ENCODE measurements at places on chromosomes 11 and 22.

DNA sequence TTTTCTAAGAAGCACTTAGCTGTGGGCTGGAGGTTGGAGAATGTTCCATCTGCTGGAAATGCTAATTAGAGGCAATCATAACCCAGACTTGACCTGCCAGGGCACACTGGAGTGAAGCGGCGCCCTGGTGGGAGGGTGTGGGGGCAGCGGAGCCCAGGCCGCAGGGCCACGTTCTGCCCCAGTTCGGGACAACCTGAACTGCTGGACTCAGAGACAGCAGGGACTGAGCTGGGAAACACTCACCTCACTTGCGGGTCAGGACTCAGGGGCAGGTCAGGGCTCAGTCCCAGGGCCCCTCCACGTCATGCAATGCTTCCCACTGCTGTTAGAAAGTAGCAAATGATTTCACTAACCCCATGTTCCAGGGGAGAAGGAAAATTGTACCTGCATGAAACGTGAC, 316.4 kb downstream of the NTM start:
- DNase-seq: no peak

- no peak for DNase-seq
These were observed 51.1 kb downstream of the TIMP3 start for GRCh38 chr22:32852395-32853251.

DNA sequence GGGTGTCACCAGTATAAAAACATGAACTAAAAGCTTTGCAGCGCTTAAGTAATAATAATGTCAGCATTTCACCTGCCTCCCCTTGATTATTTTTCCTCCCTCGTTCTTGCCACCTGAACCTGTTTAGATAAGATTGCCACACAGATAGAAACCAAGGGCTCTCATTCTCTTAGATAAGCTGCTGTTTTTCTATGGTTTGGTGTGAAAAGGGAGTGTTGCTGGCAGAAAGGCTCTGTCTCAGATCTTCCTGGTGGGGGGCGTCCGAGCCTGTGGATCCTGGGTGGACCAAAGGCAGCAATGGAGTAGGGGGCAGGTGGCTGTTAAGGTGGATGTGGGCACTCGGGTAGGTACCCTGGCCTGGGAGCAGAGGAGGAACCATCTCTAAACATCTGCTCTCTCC, 147.5 kb downstream of the ST3GAL4 start:
- no peak for DNase-seq

DNA sequence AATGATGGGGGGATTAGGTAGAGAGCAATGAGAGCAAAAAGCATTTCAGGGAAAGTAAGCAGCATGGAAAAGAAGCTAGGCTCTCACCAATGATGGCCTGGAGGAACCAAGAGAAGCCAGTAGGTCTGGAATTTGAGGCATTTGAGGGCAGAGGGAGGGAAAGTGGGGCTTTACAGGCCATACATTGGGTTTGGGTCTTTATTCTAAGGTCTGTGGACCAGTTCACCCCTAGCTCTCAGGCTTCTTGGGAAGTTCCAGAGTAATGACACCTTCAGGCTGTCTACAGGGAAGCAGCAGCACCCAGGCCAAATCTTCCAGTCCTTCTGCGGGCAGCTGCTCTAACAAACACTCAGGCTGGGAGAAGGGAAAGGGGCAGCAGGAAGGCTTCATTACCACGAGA, 29.4 kb downstream of the ARFGAP2 start:
- no peak for DNase-seq

DNA sequence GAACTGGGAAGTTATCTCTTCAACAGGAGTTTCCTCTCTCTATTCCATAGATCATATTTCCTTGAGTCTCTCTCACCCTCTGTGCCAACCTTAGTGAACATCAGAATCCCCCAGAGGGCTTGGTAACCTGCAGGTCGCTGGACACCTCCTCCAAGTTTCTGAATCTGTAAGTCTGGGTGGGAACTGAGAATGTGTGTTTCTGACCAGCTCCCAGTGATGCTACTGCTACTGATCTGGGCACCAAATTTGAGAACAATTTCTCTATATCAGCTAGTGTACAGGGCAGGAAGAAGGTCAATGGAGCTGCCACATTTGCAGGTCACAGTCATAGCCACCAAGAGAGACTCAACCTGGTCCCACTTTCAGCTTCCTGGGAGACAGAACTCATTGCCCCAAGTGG, 62.9 kb downstream of the RCN1 start:
- no peak for DNase-seq

- DNase-seq: no peak
These were observed 25.7 kb upstream of the BLID start for GRCh38 chr11:122141725-122142124.

DNA sequence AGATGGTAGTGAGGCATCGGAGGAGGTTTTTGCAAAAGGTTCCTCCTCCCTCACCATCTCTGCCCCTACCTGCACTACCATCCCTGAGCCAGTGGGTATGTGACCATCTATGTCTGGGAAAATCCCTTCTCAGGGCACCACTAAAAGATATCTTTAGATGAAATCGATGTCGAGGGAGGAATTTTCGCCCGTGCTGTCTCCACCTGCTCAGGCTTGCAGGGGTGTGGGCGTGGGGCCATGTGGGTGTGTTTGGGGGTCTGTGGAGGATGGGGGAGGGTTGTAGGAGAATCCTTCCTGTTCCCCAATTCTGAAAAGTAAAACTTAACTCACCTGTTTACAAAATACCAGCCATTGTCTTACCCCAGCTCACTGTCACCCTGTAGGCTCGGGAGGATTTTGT, 12.4 kb downstream of the MPPED1 start:
- DNase-seq: no peak

All from stimulated activated CD8-positive, alpha-beta memory T cell treated with anti-CD3 and anti-CD28 coated beads, Interleukin-4, amount 100 ng/mL, for 1 hour (primary cell).